ENCODE measurements at places on chromosomes 6 and 20.

DNA sequence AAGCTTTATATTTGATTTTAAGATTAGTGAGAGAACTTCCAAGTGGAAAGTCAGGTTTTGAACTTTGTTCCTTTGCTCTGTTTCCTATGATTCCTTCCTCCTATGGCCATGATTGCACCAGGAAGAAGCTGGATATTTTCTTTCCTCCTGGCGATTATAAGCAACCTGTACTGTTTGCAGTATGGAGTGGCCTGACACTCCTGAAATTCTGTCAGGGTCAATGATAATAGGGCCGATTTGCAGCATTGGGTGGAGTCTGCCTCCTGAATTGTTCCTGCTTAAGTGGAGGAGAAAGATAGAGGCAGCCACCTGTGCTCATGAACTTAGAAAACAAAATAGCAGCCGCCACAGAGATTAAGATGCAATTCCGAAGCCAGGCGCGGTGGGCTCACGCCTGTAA is 9.8 kb upstream of the FAM217A start:
- no peak overlapping the region for H3K4me3 ChIP-seq
- H3K27ac ChIP-seq, result no peak overlapping the region
- no peaks in the 10 kb centered on the region for H3K4me1 ChIP-seq
- no peaks in the 10 kb centered on the region for H3K36me3 ChIP-seq
- no peak for DNase-seq

DNA sequence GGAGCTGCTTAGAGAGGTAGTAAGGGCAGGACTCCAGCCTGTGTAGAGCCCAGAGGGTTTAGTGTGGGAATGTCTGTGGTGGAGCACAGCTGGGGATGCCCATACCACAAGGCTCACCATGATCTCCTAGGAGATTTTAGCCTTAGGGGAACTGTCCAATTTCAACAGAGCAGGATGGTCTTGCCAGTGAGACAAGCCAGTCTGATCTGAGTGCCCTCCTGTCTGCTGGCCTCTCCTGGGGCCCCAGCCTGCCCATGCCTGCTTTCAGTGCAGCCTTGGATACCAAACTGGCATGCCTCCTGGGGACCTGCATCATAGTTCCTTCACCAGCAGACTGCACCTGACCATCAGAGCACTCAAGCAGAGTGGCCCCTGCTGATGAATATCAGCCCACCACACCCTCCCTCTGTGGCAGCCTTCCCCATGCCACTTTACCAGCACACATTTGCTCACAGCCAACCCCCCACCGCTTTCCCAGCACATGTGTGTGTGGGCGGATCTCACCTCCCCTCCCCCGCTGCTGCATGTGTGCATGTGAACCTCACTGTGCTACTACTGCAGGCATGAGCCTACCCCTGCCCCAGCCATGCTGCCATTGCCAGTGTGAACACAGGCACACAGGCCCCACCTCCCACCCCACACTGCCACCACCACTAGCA is 7.9 kb upstream of the TREM1 start:
- peaks cover 12% of the 10 kb centered on the region for H3K4me1 ChIP-seq
- no peak overlapping the region for H3K27ac ChIP-seq
- H3K4me3 ChIP-seq, result no peak overlapping the region

GRCh38 chr6:87858440-87858839 is 156.4 kb upstream of the AKIRIN2 start:
- H3K4me1 ChIP-seq, result no peaks in the 10 kb centered on the region
- H3K27ac ChIP-seq, result no peak overlapping the region
- no peaks in the 10 kb centered on the region for H3K36me3 ChIP-seq
- no peak for DNase-seq
- H3K27me3 ChIP-seq, result no peaks in the 10 kb centered on the region

DNA sequence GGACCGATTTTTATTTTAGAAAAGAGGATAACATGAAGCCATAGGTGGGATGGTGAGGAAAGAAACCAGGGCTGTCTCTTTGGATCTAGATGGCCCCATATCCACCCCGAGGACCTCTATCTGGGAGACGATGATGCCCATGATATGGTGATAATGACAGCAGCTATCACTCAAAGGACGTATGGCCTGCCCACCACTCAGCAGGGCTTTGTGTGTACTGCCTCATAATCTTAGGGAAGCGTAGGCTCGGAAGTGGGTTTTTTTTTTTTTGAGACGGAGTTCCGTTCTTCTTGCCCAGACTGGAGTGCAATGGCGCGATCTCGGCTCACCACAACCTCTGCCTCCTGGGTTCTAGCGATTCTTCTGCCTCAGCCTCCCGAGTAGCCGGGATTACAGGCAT is 8.2 kb upstream of the TAF8 start:
- no peak for DNase-seq
- H3K4me1 ChIP-seq, result peaks cover 12% of the 10 kb centered on the region
- H3K36me3 ChIP-seq, result no peaks in the 10 kb centered on the region
- H3K4me3 ChIP-seq, result no peak overlapping the region
- no peak overlapping the region for H3K27ac ChIP-seq

- DNase-seq, result no peak
- H3K4me3 ChIP-seq, result no peak overlapping the region
- H3K4me1 ChIP-seq, result no peaks in the 10 kb centered on the region
- H3K27me3 ChIP-seq, result no peaks in the 10 kb centered on the region
These were observed 48.2 kb downstream of the GMDS start for GRCh38 chr6:2197177-2197671.

DNA sequence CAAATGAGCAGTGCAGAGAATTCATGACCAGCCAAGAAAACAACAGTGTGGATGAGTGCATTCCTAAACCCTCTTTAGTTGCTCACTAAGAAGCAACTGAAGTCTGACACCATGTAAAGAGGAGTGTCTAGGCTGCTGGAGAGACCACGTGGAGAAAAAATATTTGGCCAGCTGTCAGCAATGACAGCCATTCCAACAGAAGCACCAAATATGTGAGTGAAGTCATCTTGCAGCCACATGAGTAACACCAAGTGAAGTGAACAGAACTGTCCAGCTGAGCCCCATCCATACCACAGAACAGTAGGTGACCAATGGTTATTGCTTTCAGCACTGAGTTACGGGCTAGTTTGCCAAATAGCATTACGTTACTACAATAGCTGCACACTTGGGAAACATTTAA is 89.4 kb downstream of the TBXT start:
- no peak for DNase-seq
- H3K4me3 ChIP-seq, result no peak overlapping the region
- H3K27ac ChIP-seq, result no peak overlapping the region
- H3K36me3 ChIP-seq, result no peaks in the 10 kb centered on the region

- no peak overlapping the region for H3K4me3 ChIP-seq
- H3K36me3 ChIP-seq, result no peaks in the 10 kb centered on the region
- H3K27me3 ChIP-seq, result no peaks in the 10 kb centered on the region
These were observed 141.3 kb upstream of the EXOC2 start for GRCh38 chr6:834190-834589.

DNA sequence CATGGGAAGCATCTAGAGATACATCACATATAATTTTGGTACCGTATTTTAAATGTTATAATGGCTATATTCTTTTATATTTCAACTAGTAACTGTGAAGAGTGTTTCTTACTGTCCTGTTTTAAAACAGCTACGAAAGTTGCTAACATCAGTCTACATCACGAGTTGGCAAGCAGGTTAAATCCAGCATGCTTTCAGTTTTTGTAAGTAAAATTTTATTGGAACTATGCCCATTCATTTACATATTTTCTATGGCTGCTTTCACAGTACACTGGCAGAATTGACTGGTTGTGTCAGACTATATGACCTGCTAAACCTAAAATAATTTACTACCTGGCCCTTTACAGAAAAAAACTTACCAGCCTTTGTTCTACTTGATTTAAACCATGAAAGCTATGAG is 478.1 kb downstream of the PHF3 start:
- H3K4me1 ChIP-seq, result no peaks in the 10 kb centered on the region
- H3K27me3 ChIP-seq, result no peaks in the 10 kb centered on the region
- H3K4me3 ChIP-seq, result no peak overlapping the region
- DNase-seq, result peak; percentile 12
- H3K27ac ChIP-seq, result no peak overlapping the region

GRCh38 chr6:49668083-49668511 is 31.5 kb upstream of the RHAG start:
- H3K4me1 ChIP-seq, result no peaks in the 10 kb centered on the region
- H3K27ac ChIP-seq, result no peak overlapping the region
- no peaks in the 10 kb centered on the region for H3K27me3 ChIP-seq
- H3K36me3 ChIP-seq, result no peaks in the 10 kb centered on the region
- DNase-seq, result no peak
- no peak overlapping the region for H3K4me3 ChIP-seq

DNA sequence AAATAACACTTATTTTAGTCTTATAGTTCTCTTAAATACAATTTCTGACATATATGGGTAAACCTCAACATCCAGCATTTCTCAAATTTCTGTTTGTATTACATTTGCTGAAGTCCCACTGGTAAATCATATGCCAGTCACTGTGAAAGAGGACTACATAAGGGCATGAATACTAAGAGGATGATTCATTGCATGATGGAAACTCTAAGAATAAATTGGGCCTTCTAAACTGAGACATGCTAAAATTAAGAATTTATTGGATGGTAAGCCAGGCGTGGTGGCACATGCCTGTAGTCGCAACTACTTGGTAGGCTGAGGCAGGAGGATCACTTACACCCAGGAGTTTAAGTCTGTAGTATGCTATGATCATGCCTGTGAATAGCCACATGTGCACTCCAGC is 12.1 kb downstream of the DEFB123 start:
- H3K4me1 ChIP-seq, result no peaks in the 10 kb centered on the region
- no peak overlapping the region for H3K4me3 ChIP-seq
- no peaks in the 10 kb centered on the region for H3K36me3 ChIP-seq
- no peaks in the 10 kb centered on the region for H3K27me3 ChIP-seq

- H3K27ac ChIP-seq, result no peak overlapping the region
- H3K36me3 ChIP-seq, result no peaks in the 10 kb centered on the region
- H3K4me1 ChIP-seq, result no peaks in the 10 kb centered on the region
- H3K27me3 ChIP-seq, result peaks cover 50% of the 10 kb centered on the region
These were observed 66.6 kb upstream of the CTNNBL1 start for GRCh38 chr20:37627060-37627766.

GRCh38 chr6:100892116-100892515 is 11.0 kb upstream of the ASCC3 start:
- DNase-seq, result no peak
- H3K27ac ChIP-seq, result no peak overlapping the region
- no peaks in the 10 kb centered on the region for H3K36me3 ChIP-seq
- no peaks in the 10 kb centered on the region for H3K27me3 ChIP-seq
- H3K4me3 ChIP-seq, result no peak overlapping the region
- H3K4me1 ChIP-seq, result no peaks in the 10 kb centered on the region

DNA sequence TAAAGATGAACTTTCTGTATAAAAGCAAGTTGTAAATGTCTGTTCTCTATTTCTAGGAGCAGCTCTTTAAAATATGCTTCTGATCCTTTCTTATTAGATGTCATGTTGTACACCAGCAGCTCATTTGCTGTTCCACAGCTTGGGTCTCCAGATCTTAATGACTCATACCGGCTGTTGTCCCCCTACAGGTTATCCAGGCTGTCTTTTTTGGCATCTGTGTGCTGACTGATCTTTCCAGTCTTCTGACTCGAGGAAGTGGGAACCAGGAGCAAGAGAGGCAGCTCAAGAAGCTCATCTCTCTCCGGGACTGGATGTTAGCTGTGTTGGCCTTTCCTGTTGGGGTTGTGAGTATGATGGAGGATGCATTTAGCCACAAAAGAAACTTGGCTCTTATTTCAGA is 76.0 kb downstream of the AIG1 start:
- no peak overlapping the region for H3K4me3 ChIP-seq
- H3K27ac ChIP-seq, result no peak overlapping the region
- H3K36me3 ChIP-seq, result no peaks in the 10 kb centered on the region
- no peaks in the 10 kb centered on the region for H3K27me3 ChIP-seq

DNA sequence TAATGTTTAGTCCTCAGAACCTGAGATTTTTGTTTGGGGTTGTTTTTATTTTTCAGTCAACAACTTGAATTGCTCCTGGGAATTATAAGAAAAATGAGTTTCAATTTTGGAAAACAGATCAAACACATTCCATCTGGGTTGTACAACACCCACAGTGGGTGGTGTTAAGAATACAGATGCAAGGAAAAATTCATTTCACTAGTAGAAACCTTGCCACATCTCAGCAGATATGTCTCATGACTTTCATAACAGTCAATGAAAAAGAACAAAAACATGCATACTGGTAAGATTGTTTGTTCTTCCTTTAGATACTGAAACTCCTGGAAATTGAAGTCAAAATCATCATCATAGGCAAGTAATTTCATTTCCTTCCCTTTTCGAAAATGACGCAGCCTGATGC is 78.9 kb downstream of the MOXD1 start:
- no peak overlapping the region for H3K4me3 ChIP-seq
- no peaks in the 10 kb centered on the region for H3K27me3 ChIP-seq
- DNase-seq, result no peak
- no peaks in the 10 kb centered on the region for H3K4me1 ChIP-seq

Data from MM.1S (cell line).